ENCODE measurements at places on chromosomes 4 and X. TPM values are rescaled to one million over a fixed set of nuclear protein-coding genes. Genes with fewer than 3 reads are reported as not detected.

Gene OTC
- not detected for total RNA-seq

- DNase-seq: no peak
Observed at GRCh38 chr4:80134936-80135701, 62.1 kb upstream of the ANTXR2 start.

DNA sequence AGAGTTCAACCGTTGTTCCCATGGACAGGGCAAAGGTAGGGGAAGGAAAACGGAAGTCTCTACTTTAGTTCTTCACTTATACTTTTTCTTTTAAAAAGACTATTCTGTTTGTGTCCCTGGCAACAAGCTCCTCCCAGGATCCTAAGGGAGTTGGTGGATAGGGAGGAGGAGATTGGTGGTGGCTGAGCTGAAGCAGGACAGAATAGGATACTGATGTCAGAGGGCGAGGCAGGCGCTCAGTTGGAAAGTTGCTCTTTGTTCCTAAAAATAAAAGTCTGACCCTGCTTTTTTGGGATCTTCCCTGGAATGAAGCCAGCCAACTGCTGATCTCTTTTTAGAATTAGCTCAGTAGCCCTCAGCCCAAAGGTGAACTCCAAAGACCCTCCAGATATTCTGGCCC is 104.7 kb downstream of the MGST2 start:
- no peak for DNase-seq

DNA sequence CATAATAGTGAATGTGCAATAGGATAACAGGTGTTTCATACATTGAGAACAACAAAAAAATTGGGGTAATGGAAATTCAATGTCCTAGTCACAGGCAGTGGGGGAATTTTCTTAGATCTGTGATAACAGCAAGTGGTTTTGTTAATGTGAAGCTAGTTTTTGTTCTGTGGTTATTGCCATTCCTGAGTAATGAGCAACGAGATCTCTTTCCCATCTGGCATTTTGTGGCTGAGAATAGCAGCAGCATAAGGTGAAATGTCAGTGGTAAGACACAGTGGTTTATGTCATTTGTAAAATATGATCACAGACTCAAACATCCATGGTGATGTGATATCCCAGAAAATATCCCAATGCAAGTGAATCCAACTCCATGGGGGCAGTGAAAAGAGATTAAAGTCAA is 497.5 kb downstream of the KCNIP4 start:
- no peak for DNase-seq

- no peak for DNase-seq
Observed at GRCh38 chr4:110614173-110614963, 8.5 kb downstream of the PITX2 start.

GRCh38 chr4:61427818-61428495 is 227.8 kb downstream of the ADGRL3 start:
- no peak for DNase-seq

DNA sequence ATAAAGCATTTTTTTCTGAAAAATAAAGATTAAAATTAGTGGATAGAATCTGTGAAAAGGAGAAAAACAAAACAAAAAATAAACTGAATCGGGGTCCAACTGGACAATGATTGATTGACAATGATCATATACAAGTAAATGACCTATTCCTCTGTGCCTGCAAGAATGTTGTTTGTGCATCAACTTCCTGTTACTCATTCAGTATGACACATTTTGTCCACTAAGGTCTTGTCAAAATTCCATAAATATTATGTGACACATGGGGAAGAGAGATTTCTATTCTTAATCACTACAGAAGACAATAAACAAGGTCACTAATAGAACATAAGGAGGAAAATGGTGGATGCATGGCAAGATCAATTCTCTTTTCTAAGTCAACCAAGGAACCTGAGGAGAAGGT is 54.9 kb downstream of the F8 start:
- DNase-seq: no peak

DNA sequence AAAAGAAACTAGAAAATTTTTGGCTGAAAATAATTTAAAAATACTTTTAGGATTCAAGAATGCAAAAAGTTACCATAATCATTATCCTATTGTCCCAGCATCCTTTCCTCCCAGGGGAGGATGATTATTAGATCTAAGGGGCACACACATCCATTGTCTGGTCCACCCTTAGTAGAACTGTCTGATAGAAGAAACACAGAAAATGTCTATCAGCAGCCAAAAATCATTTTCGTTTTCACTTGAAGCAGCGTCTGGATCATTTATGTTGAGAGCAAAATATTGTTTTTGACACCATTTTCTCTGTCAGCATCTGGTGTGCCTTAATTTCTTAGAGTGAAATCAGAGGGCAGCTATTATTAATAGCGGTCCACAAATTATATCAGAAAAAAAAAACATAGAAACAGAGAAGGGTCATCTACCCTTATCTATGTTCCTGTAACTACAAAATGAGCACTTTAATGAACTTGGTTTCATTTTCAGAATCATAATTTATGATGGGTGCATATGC is 446.3 kb downstream of the TRAM1L1 start:
- no peak for DNase-seq
